Activated CD4-positive, alpha-beta T cell treated with anti-CD3 and anti-CD28 coated beads for 24 hours (primary cell): ENCODE measurements at places on chromosomes 6 and 20.

GRCh38 chr6:41505122-41506049, 40.8 kb upstream of the FOXP4 start:
- DNase-seq = no peak

DNA sequence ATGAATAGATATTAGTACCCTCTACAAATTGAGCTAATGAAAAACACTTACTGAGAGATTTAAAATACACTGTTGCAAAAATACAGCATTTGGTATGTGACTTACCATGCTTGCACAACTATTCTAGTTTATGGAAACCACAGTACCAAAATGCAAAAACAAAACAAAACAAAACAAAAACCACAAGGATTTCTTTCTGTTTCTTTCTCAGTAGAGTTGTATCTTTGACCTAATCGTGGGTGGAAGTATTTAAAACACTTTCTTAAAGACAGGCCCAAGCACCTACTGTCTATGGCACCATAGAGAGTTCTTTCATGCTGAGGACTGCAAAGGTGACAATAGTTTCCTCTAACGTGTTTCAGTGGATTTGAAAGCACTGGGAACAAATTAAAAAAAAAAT, 95.3 kb upstream of the C6orf118 start:
- DNase-seq = no peak

- DNase-seq = no peak
These were observed 134.0 kb upstream of the HCRTR2 start for GRCh38 chr6:55040102-55040848.

DNA sequence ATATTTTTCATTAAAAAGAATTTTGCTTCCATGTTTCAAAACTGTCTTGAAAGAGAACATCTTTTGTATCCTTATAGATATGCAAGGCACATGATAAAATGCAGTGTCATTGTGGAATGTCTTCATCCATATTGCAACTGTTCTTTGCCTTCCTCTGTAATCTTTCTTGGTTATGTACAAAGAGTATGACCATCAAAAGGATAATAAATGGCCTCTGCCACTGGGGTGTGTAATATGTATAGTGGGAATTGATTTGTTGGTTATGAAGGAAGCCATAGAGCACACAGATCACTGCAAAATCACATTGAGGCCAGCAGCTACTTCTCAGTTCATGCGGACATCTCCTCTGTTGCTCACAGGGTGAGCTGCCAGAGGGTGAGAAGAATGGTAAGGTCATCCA, 703.5 kb downstream of the TFAP2A start:
- no peak for DNase-seq

DNA sequence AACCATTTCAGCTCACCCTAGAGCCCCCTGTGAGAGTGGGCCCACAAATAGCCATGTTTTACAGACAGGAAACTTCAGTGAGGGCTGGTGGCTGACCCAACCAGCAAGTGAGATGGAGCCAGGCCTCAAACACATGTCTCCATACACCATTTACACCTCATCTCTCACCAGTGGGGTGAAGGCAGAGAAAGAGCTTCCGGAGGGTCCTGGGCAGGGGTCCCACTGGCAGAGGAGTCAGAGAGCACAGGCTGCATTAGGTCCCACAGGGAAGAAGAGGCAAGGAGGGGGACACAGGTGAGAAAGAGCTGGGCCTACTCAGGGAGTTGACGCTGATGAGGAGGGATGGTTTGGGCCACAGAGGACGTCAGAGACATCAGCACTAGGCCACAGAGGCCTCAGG, 172.6 kb downstream of the VEGFA start:
- DNase-seq = no peak

DNA sequence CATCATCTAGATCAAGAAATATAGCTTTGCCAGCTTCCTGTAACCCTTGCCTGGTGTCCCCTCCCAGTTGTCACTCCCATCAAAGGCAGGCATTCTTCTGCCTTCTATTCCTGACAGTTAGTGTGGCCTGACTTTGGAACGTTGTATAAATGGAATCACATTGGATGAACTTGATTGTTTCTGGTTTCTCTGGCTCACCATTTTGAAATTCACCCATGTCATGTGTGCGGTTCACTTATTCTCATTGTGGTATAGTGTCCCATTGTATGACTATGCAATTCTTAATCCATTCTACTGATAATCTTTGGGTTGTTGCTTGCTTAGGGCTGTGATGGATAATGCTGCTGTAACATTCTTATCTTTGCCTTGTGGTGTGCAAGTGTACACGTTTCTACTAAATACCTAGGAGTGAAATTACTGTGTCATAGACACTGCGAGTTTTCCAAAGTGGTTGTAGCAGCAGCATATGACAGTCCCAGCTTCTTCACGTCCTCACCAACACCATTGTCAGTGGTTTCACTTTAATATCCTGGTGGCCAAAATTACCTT, 73.2 kb downstream of the VEGFA start:
- no peak for DNase-seq

DNA sequence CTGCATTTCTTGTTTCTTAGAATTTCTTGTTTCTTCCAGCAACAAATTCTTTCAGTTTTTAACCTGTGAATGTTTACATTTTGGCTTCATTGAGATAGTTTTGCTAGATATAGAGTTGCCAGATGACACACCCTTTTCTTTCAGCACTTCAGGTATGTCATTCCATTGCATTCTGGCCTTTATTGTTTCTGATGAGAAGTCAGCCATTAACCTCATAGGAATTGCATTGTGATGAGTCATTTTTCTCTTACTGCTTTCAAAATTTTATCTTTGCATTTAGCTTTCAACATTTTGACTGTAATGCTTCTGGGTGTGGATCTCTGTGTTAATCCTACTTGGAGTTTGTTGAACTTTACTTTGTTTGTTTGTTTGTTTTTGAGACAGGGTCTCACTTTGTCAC, 440.3 kb upstream of the HS3ST5 start:
- no peak for DNase-seq

DNA sequence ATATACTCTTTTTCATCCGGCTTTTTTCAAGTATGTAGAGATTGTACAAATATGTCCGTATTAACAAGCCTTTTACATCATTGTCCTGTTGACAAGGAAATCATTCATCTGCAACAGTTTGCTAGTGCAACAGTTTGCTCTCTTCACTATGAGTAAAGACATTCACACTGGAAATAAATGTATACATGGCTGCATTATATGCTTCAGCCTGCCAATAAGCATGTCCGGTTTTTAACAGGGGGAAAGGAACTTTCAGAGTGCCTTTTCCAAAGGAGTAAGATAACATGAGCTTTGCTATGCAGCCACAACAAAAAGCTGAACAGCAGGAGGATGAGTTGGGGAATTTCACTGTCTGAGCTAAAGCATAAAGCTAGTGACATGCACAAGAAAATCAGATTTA, 99.4 kb upstream of the ADTRP start:
- DNase-seq = no peak

DNA sequence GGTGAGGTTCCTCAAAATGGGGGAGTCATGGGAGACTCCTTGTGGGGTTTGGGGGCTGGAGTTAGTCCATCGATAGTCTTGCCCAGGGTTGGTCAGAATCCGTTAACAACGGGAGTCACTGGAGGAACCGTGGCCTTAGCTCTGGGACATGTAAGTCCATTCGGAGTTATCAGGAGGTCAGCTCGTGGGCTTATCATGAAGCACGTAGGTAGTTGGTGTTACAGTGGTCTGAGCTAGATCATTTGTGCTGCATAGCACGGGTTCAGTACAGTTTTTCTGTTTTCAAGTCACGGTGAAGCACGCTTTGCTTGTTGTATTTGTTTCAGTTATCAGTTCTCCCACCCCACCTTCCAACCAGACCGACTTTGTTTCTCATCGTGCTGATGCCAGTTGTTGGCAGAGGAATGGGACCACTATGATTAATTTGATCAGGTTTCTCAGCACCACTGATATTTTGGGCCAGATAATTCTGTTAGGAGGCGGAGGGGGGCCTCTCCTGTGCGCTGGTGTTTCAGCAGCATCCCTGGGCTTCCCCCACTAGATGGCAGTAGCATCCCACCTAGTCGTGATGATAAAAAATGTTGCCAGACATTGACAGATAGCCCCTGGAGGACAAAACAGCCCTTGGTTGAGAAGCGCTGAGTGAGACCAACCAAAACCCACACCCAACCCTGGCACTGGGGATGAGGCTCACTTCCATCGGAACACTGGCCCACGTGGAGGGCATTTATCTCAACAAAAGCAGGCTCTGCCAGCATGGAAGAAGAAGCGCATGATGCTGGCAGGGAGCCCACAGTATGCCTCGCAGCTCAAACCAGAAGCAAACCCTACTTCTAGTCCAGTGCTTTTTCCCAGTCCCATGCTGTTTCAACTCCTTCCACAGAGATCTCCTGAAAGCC, 2.2 kb upstream of the APMAP start:
- peak; percentile 76 for DNase-seq

DNA sequence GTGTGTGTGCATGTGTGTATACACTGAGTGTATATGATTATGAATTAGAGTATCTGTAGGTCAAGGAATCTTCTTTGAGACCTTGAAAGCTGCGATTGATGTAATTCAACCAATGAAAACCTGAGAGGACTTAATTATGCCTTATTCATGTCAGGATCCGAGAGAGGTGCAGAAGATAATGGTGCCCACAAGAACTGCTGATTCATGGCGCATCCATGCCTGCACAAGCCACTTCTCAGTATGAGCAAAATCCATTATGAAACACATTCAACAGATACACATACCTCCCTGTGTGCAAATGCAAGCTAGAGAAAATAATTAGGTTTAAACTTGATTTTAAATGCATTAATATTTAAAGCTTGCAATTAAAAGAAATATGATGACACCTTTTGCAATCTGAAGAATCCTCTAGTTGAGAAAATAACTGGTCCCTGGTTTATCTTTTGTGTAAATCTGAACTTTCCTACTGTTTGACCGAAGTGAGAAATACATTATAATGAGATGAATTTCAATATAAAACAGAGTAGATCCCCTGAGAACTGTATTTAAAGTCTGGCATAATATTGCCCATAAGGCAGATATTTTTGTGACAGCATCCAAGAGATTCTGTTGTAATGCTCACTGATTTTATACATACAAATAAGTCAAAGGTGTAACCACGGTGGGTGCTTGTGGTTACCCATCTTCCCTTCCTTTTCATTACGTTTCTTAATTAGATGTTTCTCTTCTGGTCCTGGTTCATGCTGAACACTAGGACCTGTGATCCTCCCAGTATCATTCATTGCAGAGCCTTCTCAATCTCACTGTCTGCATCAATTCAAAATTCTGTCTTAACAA, 45.6 kb downstream of the LY86 start:
- DNase-seq = no peak

- no peak for DNase-seq
These were observed 828.4 kb downstream of the HACE1 start for GRCh38 chr6:104031346-104031745.

GRCh38 chr6:42259286-42259685, 41.6 kb upstream of the MRPS10 start:
- no peak for DNase-seq

- no peak for DNase-seq
These were observed 101.5 kb upstream of the MARCKS start for GRCh38 chr6:113755449-113756289.

DNA sequence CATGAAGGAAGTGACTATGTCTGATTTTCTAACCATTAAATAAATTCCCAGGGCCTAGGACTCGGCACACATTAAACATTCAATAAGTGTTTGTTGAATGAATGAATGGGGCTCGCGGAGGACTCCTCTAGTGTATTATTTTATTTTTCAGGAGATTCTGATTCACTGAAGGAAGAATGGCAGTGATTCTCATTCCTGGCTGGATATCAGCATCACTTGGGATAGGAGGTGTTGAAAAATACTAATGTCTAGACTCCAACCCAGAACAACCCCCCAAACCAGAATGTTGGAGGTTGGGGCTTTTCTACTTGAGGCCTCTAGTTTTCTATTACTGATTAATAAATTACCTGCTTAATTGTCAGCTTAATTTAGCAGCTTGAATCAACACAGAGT, 195.4 kb downstream of the BTBD3 start:
- DNase-seq = no peak

GRCh38 chr6:22800451-22800850, 231.1 kb downstream of the HDGFL1 start:
- no peak for DNase-seq

GRCh38 chr20:50115041-50115512, 2.1 kb upstream of the UBE2V1 start:
- no peak for DNase-seq
